B cell (primary cell): ENCODE measurements at places on chromosomes 2 and 18.

- H3K27me3 ChIP-seq, result no peaks in the 10 kb centered on the region
- H3K4me1 ChIP-seq, result no peaks in the 10 kb centered on the region
- no peak overlapping the region for H3K27ac ChIP-seq
- no peak overlapping the region for H3K4me3 ChIP-seq
- DNase-seq, result no peak
- no peaks in the 10 kb centered on the region for H3K36me3 ChIP-seq
Observed at GRCh38 chr2:216884347-216884746, 24.5 kb upstream of the TNP1 start.

DNA sequence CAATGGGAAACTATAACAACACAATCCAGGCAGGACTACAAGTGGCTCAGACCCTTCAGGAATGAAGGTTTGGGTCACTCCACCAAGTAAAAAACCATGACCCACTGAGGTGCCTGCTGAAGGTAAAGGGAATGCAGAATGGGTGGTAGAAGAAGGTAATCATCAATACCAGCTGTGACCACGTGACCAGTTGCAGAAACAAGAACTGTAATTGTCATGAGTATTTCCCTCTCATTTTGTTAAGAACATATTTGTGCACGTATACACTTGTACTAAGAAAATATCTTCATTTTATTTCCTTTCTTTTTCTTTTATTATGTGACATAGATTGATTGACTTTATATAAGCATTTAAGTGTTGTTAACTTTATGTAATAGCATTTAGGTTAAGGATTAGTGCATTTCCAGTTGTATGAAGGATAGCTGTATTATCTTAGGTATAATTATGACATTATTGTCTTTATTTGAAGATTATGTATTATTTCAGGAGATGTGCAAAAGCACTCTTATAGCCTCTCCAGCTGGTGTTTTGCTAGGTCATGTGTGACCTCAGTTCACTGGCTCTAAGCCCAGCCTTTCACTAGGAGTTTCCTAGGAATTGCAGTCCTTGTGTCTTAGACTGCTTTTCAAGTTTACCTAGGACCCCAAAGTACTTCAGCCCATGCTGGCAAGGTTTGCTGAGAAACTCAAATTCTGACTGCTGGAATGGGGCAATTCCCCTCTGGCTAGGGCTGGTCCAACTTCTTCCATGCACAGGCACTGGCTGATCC, 125.7 kb upstream of the DPP10 start:
- H3K4me3 ChIP-seq, result no peak overlapping the region
- H3K27me3 ChIP-seq, result no peaks in the 10 kb centered on the region
- no peak for DNase-seq
- H3K27ac ChIP-seq, result no peak overlapping the region
- H3K36me3 ChIP-seq, result no peaks in the 10 kb centered on the region
- no peaks in the 10 kb centered on the region for H3K4me1 ChIP-seq

DNA sequence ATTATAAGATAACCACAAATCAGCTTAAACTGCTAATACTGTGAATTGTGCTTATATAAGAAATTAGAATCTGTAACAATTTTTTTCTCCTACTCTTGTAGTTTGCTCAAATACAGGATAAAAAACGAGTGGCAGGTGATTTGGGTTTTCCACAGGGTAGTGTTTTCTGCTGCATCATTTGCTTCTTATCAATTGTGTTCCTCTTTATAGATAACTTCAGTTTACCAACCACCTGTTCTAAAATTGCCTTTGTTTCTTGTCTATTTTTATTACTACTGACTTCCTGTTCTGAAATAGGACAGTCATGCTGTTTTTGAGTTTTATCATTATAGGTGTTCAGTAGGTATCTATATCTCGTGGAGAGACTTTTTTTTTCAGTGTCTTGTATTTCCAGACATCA, 56.9 kb downstream of the MFSD6 start:
- H3K4me1 ChIP-seq, result peaks cover 28% of the 10 kb centered on the region
- no peaks in the 10 kb centered on the region for H3K27me3 ChIP-seq
- peaks cover 4% of the 10 kb centered on the region for H3K36me3 ChIP-seq
- DNase-seq, result no peak
- H3K27ac ChIP-seq, result no peak overlapping the region

DNA sequence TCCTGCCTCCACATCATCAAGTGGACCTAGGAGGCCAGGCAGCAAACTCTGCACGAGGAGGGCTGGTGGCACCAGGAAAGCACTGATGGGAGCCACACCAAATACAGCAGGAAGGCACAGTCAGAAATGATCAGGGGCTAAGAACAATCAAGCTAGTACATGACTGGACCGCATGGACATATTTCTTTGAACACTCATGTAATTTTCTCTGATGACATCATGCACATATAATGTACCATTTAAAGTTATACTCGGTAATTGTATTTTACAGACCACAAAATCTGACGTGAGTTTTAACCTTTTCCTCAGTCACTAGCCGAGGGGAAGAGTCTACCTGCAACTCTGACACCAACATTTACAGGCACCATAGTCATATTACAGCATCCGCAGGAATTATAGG, 76.7 kb downstream of the XDH start:
- H3K4me1 ChIP-seq, result peaks cover 4% of the 10 kb centered on the region
- no peaks in the 10 kb centered on the region for H3K36me3 ChIP-seq
- no peak for DNase-seq
- no peak overlapping the region for H3K27ac ChIP-seq
- H3K4me3 ChIP-seq, result no peak overlapping the region
- peaks cover 10% of the 10 kb centered on the region for H3K27me3 ChIP-seq

- no peaks in the 10 kb centered on the region for H3K27me3 ChIP-seq
- H3K4me3 ChIP-seq, result no peak overlapping the region
- DNase-seq, result no peak
- no peak overlapping the region for H3K27ac ChIP-seq
Observed at GRCh38 chr2:128347701-128348539, 29.3 kb upstream of the HS6ST1 start.

GRCh38 chr18:73838107-73838506, 309.5 kb downstream of the FBXO15 start:
- no peaks in the 10 kb centered on the region for H3K4me1 ChIP-seq
- H3K27me3 ChIP-seq, result no peaks in the 10 kb centered on the region
- no peak for DNase-seq
- H3K36me3 ChIP-seq, result no peaks in the 10 kb centered on the region
- H3K4me3 ChIP-seq, result no peak overlapping the region
- no peak overlapping the region for H3K27ac ChIP-seq

DNA sequence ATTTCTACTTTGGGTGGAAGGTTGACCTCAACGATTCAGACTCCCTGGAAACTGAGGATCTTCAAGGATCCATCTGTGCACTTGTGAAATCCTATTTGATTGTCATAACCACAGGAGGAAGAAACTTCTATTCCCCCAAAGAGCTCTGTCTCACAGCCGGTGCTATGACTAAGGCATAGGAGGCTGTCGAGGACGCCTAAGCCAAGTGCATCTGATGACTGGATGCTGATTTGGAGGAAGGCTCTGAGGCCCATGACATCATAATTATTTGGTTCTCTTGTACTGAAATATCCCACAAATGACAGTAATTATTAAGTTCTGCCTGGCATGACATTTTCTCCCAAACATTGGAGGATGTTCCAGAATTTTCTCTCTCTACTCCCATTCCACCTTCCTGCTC, 13.8 kb upstream of the KCNF1 start:
- H3K27me3 ChIP-seq, result peaks cover 13% of the 10 kb centered on the region
- no peaks in the 10 kb centered on the region for H3K4me1 ChIP-seq
- no peak overlapping the region for H3K4me3 ChIP-seq
- DNase-seq, result no peak

GRCh38 chr2:127431408-127432023, 13.3 kb downstream of the PROC start:
- no peaks in the 10 kb centered on the region for H3K27me3 ChIP-seq
- no peak for DNase-seq
- no peak overlapping the region for H3K27ac ChIP-seq
- H3K4me1 ChIP-seq, result no peaks in the 10 kb centered on the region

DNA sequence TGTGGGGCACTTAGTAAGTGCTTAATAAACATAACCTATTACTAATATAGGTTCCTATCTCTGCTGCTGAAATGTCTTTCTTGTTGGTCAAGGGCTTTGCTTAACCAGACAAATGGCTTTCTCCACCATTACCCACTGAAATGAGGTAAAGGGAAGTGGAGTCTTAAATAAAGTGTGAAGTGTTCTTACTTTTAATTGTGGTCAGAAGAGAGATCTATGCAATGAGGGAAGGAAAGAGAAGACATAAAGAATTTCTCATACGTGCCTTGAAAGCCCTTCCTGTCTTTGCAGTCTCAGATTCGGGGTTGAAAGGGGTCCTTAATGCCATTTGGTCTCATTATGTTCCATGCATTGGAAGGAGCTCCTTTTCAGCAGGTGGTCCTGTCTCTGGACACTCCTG, 6.9 kb upstream of the CXCR4 start:
- no peaks in the 10 kb centered on the region for H3K27me3 ChIP-seq
- H3K4me3 ChIP-seq, result peak overlapping the region; percentile 43
- peak overlapping the region; percentile 99 for H3K27ac ChIP-seq
- H3K36me3 ChIP-seq, result no peaks in the 10 kb centered on the region

DNA sequence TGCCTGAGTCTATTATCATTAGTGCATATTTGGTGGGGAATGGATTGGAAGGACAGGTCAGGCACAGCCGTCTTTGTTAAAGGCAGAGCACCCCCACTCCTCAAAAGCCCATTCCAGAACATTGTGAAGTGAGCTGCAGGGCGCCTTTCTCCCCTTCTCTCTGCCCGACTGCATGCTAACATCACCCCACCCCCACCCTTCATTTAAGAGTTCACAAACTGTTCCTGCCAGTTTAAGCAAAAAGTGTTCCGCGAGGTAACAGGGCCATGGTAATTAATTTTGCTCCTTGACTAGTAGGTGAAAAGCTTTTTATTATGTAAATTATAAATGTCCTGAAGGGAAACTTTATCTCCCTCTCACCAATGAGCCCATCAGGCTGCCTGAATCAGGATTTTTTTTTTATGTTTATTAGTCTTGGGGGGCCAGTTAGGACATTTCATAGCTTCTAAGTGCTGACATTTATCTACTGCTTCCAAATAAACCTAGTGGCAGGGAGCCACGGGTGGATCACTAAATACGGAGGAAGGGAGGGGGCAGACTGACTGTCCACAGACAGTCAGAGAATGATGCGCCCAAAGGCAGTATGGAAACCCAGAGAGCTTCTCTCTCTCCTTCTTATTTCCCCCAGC, 99.4 kb downstream of the FTCDNL1 start:
- no peak for DNase-seq
- no peaks in the 10 kb centered on the region for H3K27me3 ChIP-seq
- no peak overlapping the region for H3K27ac ChIP-seq
- no peaks in the 10 kb centered on the region for H3K36me3 ChIP-seq

GRCh38 chr18:11865071-11865470, 13.9 kb downstream of the CHMP1B start:
- H3K27ac ChIP-seq, result no peak overlapping the region
- peaks cover 7% of the 10 kb centered on the region for H3K4me1 ChIP-seq
- no peaks in the 10 kb centered on the region for H3K27me3 ChIP-seq
- no peak overlapping the region for H3K4me3 ChIP-seq
- no peaks in the 10 kb centered on the region for H3K36me3 ChIP-seq
- no peak for DNase-seq

- no peak for DNase-seq
- no peak overlapping the region for H3K27ac ChIP-seq
- no peaks in the 10 kb centered on the region for H3K4me1 ChIP-seq
- H3K4me3 ChIP-seq, result no peak overlapping the region
Observed at GRCh38 chr2:7286120-7286519, 368.9 kb downstream of the RNF144A start.

DNA sequence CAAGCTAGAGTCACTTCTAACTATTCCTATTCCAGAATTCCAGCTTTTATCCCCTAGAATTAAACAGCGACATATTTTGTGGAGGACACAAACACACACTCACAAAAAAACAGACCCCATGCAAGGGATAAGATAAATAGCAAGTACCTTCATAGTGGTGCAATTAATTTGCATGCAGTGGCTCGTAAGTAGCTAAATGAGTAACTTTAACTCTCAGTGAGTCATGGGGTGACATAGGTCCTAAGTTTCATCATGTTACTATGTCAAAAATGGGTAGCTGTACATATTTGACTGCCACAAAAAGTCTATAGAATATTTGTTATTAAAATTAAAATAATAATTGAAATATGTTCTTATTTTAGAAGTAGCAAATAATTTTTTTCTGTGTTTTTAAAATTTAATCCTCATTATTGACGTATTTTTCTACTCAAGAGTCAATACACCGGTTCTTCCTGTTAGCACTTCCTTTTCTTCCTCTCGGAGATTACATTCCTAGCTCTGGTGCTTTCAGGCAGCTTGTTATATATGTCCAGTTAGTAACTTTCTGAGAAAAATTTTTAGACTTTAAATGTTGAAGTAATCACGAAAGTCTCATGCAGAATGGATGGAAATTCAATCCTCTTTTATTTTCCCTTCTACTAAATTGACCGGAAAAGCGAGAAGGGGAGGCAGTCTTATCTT, 247.0 kb downstream of the KCNH7 start:
- no peak for DNase-seq
- no peaks in the 10 kb centered on the region for H3K4me1 ChIP-seq
- H3K4me3 ChIP-seq, result no peak overlapping the region
- no peak overlapping the region for H3K27ac ChIP-seq
- H3K36me3 ChIP-seq, result no peaks in the 10 kb centered on the region

DNA sequence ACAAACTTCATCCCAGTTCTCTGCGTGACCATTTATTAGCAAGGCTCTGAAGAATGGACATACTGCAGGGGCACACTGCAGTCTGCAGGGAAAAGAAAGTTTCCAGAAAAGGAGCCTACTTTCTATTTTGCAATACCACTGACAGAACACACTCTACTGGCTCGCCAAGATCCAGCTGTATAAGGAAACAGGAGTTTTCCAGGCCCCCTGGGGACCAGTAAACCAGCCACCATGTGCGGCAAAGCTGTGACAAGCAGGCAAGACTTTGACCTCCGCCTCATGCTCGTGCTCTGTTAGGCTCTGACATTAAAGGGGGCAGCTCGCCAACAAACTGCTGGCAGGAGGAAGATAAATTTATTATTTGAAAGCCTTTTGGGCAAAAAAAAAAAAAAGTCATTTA, 67.3 kb downstream of the CCBE1 start:
- no peak for DNase-seq
- H3K36me3 ChIP-seq, result no peaks in the 10 kb centered on the region
- H3K27ac ChIP-seq, result no peak overlapping the region
- no peaks in the 10 kb centered on the region for H3K4me1 ChIP-seq
- no peaks in the 10 kb centered on the region for H3K27me3 ChIP-seq

GRCh38 chr2:239760596-239760995, 264.5 kb downstream of the NDUFA10 start:
- no peaks in the 10 kb centered on the region for H3K27me3 ChIP-seq
- H3K36me3 ChIP-seq, result no peaks in the 10 kb centered on the region
- no peak for DNase-seq
- H3K4me3 ChIP-seq, result no peak overlapping the region
